ENCODE measurements at places on chromosomes 7 and 10.

DNA sequence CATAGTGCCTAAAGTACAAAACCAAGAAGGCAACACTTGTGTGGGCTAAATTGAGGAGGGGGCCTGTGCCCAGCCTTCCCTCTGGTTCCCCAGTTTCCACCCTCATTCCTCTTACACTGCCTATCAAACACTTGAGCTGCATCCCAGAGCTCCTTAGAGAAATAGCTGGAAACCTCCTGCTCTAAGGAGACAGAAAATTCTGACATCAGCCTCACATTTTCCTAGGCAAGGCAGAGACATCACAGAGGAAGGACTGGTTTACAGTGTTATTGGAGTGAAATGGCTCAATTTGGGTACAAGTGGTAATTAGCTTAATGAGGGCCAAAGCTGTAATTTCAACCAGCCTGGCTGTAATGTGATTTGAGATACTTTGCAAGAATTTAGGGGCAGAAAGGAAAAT lies 192.3 kb upstream of the AOAH start:
- no peak for DNase-seq

- DNase-seq, result no peak
Observed at GRCh38 chr10:104331208-104331838, 6.9 kb downstream of the ITPRIP start.

GRCh38 chr7:102306916-102307677 lies 20.4 kb downstream of the SH2B2 start:
- no peak for DNase-seq

GRCh38 chr10:44863344-44864047 lies 47.6 kb upstream of the TMEM72 start:
- no peak for DNase-seq

DNA sequence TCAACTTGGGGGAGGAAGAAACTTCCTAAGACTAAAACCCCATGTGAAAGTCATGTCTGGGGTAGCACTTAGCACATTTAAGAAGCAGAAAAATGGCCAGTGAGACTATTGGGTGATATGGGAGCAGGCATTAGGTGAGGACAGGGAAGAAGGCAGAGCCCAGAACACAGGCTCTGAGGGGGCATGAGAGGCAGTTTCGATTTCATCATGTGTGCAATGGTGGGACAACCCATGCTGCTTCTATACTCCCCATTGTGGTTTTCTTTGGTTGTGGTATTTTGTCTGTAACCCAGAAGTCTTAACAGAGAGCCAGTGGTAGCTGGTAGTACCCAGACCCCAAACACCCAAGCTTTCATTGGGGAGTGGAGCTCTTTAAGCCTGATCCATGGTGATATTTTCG lies 752.0 kb downstream of the GRID1 start:
- no peak for DNase-seq

All from neuronal stem cell (in vitro differentiated cells).